A549 treated with Hydrocortisone at 1 μM for 4 hours (cell line): ENCODE measurements at places on chromosomes 13 and 19. TPM values are rescaled to one million over a fixed set of nuclear protein-coding genes. Genes with fewer than 3 reads are reported as not detected.

The XAB2 gene
- 23.3 to 26.8 TPM (median 25.1 TPM) in 5 replicates for total RNA-seq

The FCAR gene
- total RNA-seq = not detected in 5 replicates

The IGFL2 gene
- 0.30 to 1.5 TPM (median 0.38 TPM) in 5 replicates for total RNA-seq

The LGALS4 gene
- total RNA-seq = 0.17 to 0.68 TPM (median 0.59 TPM) in 5 replicates

The ZNF729 gene
- total RNA-seq = not detected in 5 replicates

The RAX2 gene
- not detected in 5 replicates for total RNA-seq

The ARHGAP33 gene
- 4.7 to 9.3 TPM (median 7.4 TPM) in 5 replicates for total RNA-seq

The RHPN2 gene
- total RNA-seq = 40.4 to 53.6 TPM (median 46.2 TPM) in 5 replicates

The ICAM1 gene
- total RNA-seq = 2.5 to 4.4 TPM (median 4.3 TPM) in 5 replicates

The KLK5 gene
- 0.06 TPM in 1 of 5 replicates, not detected in the others for total RNA-seq

The APOC1 gene
- 94.7 to 123 TPM (median 118 TPM) in 5 replicates for total RNA-seq

The STXBP2 gene
- 35.0 to 43.8 TPM (median 39.3 TPM) in 5 replicates for total RNA-seq

The KANK3 gene
- total RNA-seq = 5.3 to 8.6 TPM (median 7.2 TPM) in 5 replicates

The CLEC17A gene
- not detected in 5 replicates for total RNA-seq

The DPF1 gene
- total RNA-seq = 4.2 to 5.0 TPM (median 4.6 TPM) in 5 replicates

The ZNF579 gene
- 19.9 to 35.0 TPM (median 29.6 TPM) in 5 replicates for total RNA-seq

The FFAR2 gene
- not detected in 5 replicates for total RNA-seq

The OR7G3 gene
- total RNA-seq = not detected in 5 replicates

The TUBB4A gene
- total RNA-seq = 6.0 to 7.4 TPM (median 6.6 TPM) in 5 replicates

The ARHGEF1 gene
- total RNA-seq = 84.5 to 116 TPM (median 100 TPM) in 5 replicates

The INSL3 gene
- total RNA-seq = 0.40 to 0.77 TPM (median 0.48 TPM) in 5 replicates

The TUBA3C gene
- total RNA-seq = not detected in 5 replicates

The CLDN10 gene
- total RNA-seq = 0.10 to 0.34 TPM (median 0.16 TPM) in 5 replicates

The KIRREL2 gene
- total RNA-seq = 0.43 to 0.63 TPM (median 0.50 TPM) in 5 replicates

The COL4A2 gene
- total RNA-seq = 137 to 182 TPM (median 154 TPM) in 5 replicates

The SIAH3 gene
- total RNA-seq = not detected in 5 replicates

The DOHH gene
- total RNA-seq = 13.0 to 18.6 TPM (median 17.0 TPM) in 5 replicates

The ZNF726 gene
- total RNA-seq = 0.39 to 0.61 TPM (median 0.59 TPM) in 5 replicates

The NHLRC3 gene
- total RNA-seq = 4.3 to 6.8 TPM (median 5.4 TPM) in 5 replicates

The ZNF497 gene
- 0.92 to 1.5 TPM (median 1.1 TPM) in 5 replicates for total RNA-seq

The CEACAM3 gene
- not detected in 5 replicates for total RNA-seq

The URI1 gene
- 84.8 to 107 TPM (median 90.7 TPM) in 5 replicates for total RNA-seq
